ENCODE measurements at places on chromosomes 3 and 15.

GRCh38 chr3:148906667-148907066, 41.6 kb downstream of the CPA3 start:
- DNase-seq = no peak

GRCh38 chr3:183650554-183650953, 15.1 kb downstream of the KLHL24 start:
- no peak for DNase-seq

DNA sequence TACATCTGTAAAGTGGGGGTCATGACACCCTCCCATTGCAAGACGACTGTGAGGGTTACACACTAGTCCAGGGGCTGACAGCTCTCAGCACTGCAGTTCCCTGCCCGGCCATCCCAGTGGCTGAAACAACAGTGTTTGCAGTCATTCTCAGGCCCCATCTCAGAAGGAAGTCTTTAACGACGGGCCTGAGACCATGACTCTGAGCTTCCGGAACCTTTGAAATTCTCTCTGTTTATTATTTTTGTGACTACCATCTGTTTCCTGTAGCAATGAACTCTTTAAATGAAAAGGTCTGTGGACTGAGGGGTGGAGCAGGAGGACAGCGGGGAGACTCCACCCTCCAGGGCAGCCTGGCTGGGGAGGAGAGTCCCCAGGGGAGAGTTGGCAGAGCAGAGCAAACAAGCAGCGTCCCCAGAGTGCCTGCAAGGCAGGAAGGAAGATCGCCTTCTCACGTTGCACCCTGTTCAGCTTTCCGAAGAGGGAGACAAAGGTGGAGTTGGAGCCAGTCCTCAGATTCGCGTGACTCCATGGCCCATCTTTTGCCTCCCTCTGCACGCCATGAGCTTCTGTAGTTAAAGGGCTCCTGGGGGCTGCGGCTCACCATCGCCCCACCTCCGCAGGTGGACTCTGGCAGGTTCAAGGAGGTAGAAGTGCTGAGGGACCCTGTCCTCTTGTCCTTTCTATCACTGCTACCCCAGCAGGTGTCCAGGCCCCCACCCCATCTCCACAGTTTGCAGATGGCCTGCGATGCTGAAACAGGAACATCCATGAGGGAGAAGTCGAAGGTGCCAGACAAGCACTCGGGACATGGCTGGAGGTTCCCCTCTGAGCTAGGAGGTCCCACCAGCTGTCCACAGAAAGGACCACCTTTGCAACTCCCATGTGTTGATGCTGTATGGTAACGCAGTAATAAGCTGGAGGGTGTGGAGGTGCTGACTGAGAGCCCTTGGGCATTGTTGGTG, 525.8 kb upstream of the PROK2 start:
- DNase-seq = no peak

DNA sequence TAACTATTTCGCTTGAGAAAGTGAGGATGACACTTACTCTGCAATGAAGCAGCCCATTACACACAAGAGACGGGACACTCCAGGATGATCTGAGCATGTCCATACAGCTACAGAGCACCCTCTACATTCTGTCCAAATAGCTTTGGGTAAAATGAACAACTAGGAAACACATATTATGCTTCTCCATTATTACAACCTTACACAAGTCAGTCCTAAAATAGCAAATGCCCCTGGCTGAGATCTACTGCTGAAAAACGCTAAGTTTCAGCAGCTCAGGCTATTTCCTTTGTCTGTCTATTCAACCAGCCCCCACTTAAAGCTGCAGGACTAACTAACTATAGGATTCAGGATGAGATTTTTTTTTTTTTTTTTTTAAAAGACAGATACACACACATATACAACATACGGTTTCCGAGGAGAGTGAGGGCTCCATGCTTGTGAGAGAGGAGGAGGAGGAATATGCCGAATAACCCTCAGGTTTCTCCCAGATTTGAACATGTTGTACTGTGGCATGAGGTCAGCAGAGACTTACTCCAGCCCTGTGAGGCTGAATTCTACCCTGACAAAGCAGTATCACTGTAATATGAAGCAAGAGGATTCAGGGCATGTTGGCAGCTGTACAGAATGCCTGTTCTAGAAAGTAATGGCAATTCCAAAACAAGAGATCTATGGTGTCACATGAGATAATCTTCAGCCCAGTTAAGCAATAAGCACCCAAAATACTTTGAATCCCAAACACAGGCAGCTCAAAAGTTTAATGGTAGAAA, 117.3 kb upstream of the PLXND1 start:
- no peak for DNase-seq

GRCh38 chr3:46114323-46114988, 87.2 kb upstream of the XCR1 start:
- DNase-seq = no peak

DNA sequence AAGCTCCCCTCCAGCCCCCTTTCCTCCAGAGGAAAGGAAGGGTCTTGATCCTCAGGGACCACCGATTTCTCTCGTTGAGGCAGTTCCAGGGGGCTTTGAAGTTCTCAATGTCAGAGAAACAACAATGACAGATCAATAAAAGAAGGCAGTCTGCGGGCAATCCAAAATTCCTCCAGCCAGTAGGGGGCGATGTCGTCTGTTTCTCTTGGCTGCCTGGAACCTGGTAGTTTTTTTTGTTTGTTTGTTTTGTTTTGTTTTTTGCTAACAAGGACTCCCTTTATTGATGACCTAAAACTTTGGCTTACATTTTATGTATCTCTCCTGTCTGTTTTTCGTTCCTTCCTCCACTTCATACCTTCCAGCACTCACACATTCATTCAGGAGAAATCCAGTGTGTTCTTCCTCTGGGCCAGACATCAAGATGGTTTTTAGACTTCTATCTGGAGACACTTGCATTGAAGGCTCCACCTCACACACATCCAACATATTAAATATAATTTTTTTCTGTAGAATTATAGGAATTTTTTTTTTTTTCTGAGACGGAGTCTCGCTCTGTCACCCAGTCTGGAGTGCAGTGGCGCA, 276.6 kb downstream of the RPLP1 start:
- DNase-seq = peak; percentile 62

- DNase-seq = no peak
These were observed 43.9 kb upstream of the IL12A start for GRCh38 chr3:159944781-159945180.

- no peak for DNase-seq
These were observed 178.3 kb downstream of the SUCNR1 start for GRCh38 chr3:152051501-152052404.

- DNase-seq = no peak
These were observed 35.9 kb upstream of the MYH15 start for GRCh38 chr3:108546247-108546646.

- no peak for DNase-seq
These were observed 100.6 kb downstream of the TLE3 start for GRCh38 chr15:69997161-69997485.

DNA sequence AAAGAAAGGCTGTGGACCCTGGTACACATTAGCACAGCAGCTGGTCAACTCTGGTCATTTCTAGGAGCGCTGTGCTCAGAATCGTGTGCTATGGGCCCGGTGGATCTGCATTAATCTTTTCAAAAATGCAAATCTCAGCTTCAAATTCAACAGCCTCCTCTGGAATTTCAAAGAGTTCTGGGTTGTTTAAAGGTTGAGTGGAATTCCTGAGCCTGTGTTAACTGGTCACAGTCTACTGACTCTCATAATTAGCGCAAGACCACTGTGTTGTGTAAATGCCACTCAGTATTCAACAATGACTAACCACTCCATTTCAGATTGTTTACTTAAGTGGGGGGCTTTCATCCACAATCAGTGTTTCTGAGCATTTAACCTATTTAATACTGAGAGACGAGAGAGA, 2.7 kb upstream of the ARNT2 start:
- DNase-seq = no peak

GRCh38 chr15:80620931-80621330, 74.2 kb upstream of the ABHD17C start:
- DNase-seq = no peak

DNA sequence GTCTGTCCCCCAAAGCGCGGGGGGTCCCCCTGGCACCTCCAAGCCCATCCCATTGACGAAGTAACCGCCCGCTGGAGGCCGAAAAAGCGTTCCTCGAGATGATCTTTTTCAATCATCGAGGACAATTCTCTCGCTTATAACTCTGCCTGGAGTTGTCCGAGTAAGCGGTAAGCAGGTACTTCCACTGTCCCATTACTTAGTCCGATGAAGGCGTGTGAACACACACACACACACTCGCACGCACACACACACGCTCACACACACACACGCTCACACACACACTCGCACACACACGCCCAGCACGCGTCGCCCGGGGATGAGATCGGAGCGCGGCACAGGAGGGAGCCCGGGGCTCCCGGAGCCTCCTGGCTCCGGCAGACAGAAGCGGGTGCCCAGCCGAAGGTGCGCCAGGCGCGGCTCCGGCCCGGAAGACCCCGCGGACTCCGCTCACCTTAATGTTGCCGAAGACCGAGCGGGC, 430 bp downstream of the SLCO2A1 start:
- no peak for DNase-seq

- no peak for DNase-seq
These were observed 72.0 kb upstream of the GLCE start for GRCh38 chr15:69088300-69088965.

GRCh38 chr3:135895106-135895733, 70.3 kb upstream of the PPP2R3A start:
- DNase-seq = no peak

GRCh38 chr15:63999177-63999576, 47.1 kb downstream of the DAPK2 start:
- DNase-seq = no peak

- DNase-seq = no peak
These were observed 6.9 kb downstream of the LRRC2 start for GRCh38 chr3:46559091-46559704.

DNA sequence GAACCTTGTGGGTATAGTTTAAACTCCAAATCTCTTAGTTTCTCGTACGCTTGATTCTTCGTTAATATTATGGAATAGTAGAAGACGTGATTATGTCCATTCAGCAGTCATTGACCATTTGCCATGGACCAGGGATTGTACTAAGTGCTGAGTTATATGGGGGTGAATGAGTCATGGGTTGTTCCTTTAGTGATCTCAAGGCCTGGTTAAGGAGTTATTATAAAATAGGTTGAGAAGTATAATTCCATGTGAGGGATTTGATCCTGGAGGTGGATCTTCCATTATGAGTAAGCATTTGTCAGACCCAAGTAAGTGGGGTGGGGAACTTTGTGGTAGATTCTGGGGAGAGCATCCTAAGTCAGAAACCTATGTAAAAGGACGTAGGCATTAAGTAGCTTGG, 15.4 kb downstream of the NR2C2 start:
- no peak for DNase-seq

DNA sequence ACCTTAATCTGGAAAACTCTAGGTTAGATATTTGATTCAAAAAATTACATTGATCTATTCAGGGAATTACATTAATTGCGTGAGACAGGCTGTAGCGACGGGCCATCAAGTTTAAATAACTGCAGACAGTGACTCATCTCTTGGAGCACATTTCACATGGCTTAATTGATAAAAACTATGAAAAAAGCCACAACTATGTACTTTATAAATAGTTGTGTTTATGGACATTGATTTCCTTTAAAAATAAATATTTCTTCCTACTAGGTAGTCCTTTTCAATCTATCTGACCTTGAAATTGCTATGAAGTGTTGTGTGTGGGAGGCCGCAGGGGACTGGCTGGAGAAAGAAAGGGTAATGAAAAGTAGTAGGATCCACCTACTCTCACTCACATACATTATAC, 157.8 kb downstream of the IL1RAP start:
- no peak for DNase-seq

- DNase-seq = no peak
These were observed 19.6 kb downstream of the OXNAD1 start for GRCh38 chr3:16284633-16285032.

DNA sequence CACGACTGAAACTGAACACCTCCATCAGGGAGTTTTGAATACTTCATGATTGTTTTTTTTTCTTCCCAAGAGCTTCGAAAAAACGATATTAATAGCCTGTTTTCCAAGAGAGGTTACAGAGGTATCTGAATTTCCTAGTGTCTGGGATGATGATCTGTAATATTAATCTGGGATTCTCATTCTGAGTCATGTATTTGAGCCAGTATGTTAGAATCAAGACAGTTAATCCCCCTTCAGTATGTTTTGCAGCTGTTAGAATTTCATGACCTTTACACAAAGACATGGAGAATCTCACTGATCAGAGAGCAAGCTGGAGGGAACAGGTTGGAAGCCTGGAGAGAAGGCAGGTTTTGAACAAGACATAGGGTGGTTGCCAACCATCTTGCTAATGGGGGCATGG, 234.5 kb upstream of the GAP43 start:
- DNase-seq = no peak

GRCh38 chr3:182978387-182978786, 2.0 kb downstream of the DCUN1D1 start:
- no peak for DNase-seq

DNA sequence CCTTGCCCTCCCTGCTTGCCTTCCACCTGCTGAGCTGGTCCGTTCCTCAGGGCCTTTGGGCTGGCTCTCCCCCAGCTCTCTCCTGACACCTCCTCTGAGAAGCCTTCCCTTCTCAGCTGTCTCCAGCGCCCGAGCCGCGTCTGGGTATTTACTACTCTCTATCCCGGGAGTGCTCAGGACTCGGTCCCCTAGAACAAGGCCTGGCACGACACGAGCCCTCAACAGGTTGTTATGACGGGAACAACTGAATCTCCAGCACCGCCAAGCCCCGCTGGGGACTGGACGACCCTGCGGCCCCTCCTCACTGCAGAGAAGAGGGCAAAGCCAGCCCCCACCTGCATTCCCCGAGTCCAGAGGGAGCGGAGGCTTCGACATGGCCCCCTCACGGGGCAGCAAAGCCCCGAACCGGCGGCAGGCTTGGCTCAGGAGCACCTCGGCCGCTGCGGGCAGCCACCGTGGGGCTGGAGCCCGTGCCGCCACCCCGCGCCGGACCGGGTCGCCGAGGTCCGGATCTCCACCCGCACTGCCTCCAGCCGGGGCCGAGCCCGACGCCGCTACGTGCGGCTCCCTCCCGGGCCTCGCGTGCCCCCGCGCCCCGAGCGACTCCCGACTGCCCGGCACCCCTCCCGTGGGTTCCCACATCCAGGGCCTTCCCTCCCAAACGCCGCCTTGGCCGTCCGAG, 792 bp downstream of the TPRA1 start:
- no peak for DNase-seq

DNA sequence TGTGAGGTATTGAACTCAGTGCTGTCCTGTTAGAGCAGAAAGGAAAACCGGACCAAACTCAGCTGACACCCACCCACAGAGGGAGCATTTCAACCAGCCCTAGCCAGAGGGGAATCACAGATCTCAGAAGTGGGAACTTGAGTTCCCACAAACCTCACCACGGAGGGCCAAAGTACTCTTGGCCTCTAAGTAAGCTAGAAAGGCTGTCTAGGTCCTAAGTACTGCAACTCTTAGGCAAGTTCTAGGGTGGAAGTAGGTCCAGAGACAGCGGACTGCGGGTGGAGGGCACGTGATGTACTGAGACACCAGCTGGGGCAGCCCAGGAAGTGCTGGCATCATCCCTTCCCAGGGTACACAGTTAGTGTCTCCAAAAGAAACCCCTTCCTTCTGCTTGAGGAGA, 34.1 kb downstream of the EOMES start:
- no peak for DNase-seq
